Daoy (cell line): ENCODE measurements at places on chromosomes 7 and 10. TPM values are rescaled to one million over a fixed set of nuclear protein-coding genes. Genes with fewer than 3 reads are reported as not detected.

The AGMO gene
- total RNA-seq, result 0.06 TPM in 1 of 2 replicates, not detected in the other

The TRUB1 gene
- total RNA-seq, result 16.0 and 17.5 TPM in 2 replicates

The GIMAP4 gene
- total RNA-seq, result not detected in 2 replicates

The SNCG gene
- 1.7 TPM in 1 of 2 replicates, not detected in the other for total RNA-seq

The CDH23 gene
- 0.21 and 0.40 TPM in 2 replicates for total RNA-seq

The GRK5 gene
- total RNA-seq, result 6.1 and 9.8 TPM in 2 replicates

The LRIT1 gene
- not detected in 2 replicates for total RNA-seq

The LIPK gene
- total RNA-seq, result not detected in 2 replicates
